Stimulated activated CD8-positive, alpha-beta memory T cell treated with anti-CD3 and anti-CD28 coated beads, Interleukin-2, amount 100 ng/mL, for 1 hour (primary cell): ENCODE measurements at places on chromosomes 6 and 20.

DNA sequence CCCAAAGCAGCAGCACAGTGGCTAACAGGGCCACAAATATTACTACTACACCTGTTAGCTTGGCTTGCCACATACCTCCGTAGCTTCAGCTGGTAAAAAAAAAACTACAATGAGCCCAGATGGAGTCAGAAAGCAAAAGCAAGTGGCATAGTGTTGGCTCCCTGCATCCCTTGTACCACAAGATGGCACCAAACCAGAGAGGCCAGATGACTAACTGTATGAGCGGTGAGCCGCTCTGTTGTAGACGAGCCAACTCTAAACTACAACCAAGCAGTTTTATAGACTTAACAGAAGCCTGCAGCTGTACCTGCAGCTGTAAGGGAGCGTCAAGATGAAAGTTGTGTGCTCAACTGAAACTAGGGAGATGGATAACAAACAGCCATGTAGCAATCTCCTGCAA lies 84.5 kb upstream of the MCHR2 start:
- DNase-seq: no peak

- no peak for DNase-seq
These were observed 345.6 kb downstream of the CDC5L start for GRCh38 chr6:44733126-44733525.

- DNase-seq: no peak
These were observed 9.6 kb upstream of the SF3B5 start for GRCh38 chr6:144104898-144105487.

GRCh38 chr20:62222266-62222850 lies 2.3 kb upstream of the HRH3 start:
- no peak for DNase-seq

GRCh38 chr6:41976794-41977484 lies 35.3 kb upstream of the CCND3 start:
- DNase-seq: no peak

GRCh38 chr6:166778046-166778445 lies 151.0 kb upstream of the RPS6KA2 start:
- no peak for DNase-seq

DNA sequence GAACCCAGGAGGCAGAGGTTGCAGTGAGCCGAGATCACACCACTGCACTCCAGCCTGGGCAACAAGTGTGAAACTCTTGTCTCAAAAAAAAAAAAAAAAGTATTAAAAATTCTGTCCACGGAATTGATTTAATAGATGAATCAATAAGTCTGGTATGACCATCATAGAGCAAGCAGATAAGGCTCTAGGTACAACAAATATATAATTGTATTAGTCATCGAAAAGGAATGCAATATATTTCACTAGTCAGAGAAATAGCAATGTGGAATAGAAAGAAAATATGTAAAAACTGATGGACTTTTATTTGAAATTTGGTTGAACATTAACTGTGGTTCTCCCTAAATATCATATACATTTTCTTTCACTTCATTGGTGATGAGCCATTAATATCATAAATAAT lies 476.8 kb upstream of the AGPAT4 start:
- DNase-seq: no peak

- DNase-seq: peak; percentile 24
These were observed 21.8 kb upstream of the UFL1 start for GRCh38 chr6:96499781-96500180.

GRCh38 chr20:50092436-50092835 lies 20.5 kb downstream of the UBE2V1 start:
- no peak for DNase-seq

- DNase-seq: no peak
These were observed 3.2 kb upstream of the RIPOR3 start for GRCh38 chr20:50694379-50695134.

DNA sequence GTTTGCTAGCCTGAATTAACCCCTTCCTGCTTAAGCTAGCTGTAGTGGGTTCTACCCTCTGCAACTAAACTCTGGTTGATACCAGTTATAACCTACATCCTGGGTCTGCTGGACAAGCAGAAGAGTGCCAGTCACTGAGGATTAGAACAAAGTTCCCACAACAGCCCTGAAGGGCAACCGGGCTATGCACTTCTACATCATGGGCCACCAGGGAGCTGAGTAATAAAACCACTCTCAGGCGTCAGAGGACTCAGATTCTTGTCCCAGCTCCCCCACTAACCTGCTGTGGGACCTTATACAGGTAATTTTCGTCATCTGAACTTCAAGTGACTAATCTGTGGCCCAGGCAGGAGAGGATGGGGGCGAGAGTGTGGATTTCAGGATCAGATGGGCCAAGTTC lies 56.8 kb downstream of the EYA2 start:
- DNase-seq: no peak

GRCh38 chr20:2195614-2196013 lies 94.0 kb downstream of the STK35 start:
- no peak for DNase-seq

GRCh38 chr20:1671891-1672669 lies 14.5 kb upstream of the SIRPG start:
- DNase-seq: no peak

- no peak for DNase-seq
These were observed 14.5 kb upstream of the COL12A1 start for GRCh38 chr6:75220357-75220756.

GRCh38 chr6:103707596-103708325 lies 1152.0 kb downstream of the HACE1 start:
- no peak for DNase-seq

DNA sequence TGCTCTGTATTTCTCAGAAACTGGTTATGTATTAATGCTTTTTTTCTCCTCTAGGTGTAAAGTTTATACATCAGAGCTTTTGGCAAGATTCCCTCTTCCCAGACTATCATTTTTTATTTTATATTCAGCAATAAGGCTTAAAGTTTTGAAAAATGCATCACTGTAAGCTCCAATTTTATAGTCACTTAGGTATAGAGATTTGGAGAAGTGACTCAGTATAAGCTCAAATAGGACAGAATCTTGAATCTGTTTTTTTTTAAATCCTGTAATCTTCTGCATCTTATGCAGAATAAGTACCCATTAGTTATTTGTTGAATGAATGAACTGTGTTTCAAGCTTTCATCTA lies 1.0 kb downstream of the NCOA7 start:
- DNase-seq: no peak

GRCh38 chr20:54148947-54149764 lies 24.6 kb downstream of the CYP24A1 start:
- no peak for DNase-seq
